Central memory CD8-positive, alpha-beta T cell (primary cell): ENCODE measurements at places on chromosomes 3 and 15.
A peak's percentile ranks its signal among the peaks of the same experiment; 100 is the strongest.

DNA sequence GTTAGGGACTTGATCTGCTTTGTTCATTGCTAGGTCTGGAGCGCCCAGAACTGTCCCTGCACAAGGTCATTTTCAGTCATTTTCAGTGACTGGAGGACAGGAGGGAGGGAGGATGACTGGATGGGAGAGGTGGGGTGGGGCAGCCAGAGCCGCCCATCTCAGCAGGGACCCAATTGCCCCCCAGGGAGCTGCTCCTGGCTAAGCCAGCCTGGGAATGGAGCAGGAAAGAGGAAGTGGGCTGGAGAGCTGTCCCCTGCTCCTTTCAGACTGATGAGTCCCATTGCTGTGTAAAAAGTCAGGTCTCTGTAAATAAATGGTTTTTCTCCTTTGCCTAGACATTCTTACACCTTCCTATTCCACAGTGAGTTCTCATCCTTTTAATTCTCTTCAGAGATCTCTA lies 98.4 kb upstream of the RAD18 start:
- no peaks in the 10 kb centered on the region for H3K36me3 ChIP-seq
- H3K4me3 ChIP-seq: no peak overlapping the region
- peaks cover 44% of the 10 kb centered on the region for H3K27me3 ChIP-seq
- no peak for DNase-seq
- no peaks in the 10 kb centered on the region for H3K4me1 ChIP-seq

- H3K27me3 ChIP-seq: no peaks in the 10 kb centered on the region
- DNase-seq: no peak
- H3K27ac ChIP-seq: no peak overlapping the region
- no peak overlapping the region for H3K4me3 ChIP-seq
- peaks cover 5% of the 10 kb centered on the region for H3K36me3 ChIP-seq
Measured at GRCh38 chr3:23826382-23827064, 20.8 kb downstream of the UBE2E1 start.

GRCh38 chr3:50268703-50269451 lies at the start of gene SEMA3B:
Gene SEMA3B, plus strand, starts transcription at chr3:50269147. Its CDS starts 94 bp downstream, at chr3:50269241.
- H3K4me3 ChIP-seq: no peak within 1 kb of the TSS
- H3K36me3 ChIP-seq: peaks cover 9% of the 10 kb centered on the region
- DNase-seq: no peak
- H3K27me3 ChIP-seq: peaks cover 10% of the 10 kb centered on the region

- DNase-seq: no peak
- H3K4me1 ChIP-seq: no peaks in the 10 kb centered on the region
- H3K27ac ChIP-seq: no peak overlapping the region
Measured at GRCh38 chr3:146125951-146126350, 35.0 kb downstream of the PLOD2 start.

- no peak for DNase-seq
- H3K27ac ChIP-seq: no peak overlapping the region
- H3K27me3 ChIP-seq: peaks cover 77% of the 10 kb centered on the region
- no peaks in the 10 kb centered on the region for H3K36me3 ChIP-seq
- H3K4me1 ChIP-seq: no peaks in the 10 kb centered on the region
Measured at GRCh38 chr3:187491371-187491770, 123.2 kb downstream of the RTP4 start.

DNA sequence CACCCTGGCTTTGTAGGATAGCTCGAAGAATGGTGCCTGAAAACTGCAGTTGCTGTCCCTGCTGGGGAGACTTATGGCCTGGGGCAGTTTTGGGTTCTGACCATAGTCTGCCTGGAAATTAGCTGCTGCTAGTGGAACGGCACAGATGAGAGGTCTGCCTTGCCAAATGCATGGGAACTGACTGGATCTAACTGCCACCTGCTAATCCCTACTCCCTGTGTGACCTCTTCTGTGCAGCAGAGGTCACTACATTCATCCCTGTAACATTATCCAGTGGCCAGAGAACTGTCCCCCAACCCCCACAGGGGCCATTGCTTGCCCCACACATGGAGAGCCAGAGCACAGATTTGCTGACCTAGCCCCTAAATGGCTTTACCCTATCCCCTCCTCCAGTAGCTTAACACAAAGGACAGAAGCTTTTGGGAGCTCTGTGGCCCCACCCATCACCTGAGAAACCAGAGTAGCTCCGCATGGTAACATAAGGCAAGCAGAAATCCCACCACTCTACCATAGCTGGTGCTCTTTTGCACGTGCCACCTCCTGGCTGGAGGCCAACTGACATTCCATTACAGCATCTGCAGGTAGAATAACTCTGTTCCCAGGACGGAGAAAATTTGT lies 840.0 kb downstream of the EPHA3 start:
- DNase-seq: no peak
- H3K27me3 ChIP-seq: no peaks in the 10 kb centered on the region
- no peaks in the 10 kb centered on the region for H3K36me3 ChIP-seq
- H3K27ac ChIP-seq: no peak overlapping the region
- no peaks in the 10 kb centered on the region for H3K4me1 ChIP-seq

DNA sequence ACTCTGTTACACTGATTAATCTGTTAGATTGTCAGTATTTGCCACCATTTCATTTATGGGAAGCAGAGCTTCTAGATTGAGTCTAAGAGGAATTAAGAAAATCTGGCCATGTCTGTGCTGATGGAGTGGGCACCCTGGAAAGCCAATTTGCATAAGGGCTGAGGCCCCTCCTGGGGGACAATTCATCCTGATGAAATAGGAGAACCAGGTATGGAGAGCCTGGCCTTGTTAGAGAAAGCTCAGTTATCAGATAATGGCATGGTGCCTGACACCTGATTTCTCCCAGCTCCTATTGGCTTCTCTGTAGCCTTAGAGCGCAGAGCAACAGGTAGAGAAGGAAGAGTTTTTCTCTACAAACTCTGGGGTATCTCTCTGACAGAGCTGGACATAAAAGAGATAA lies 114.2 kb downstream of the EBLN2 start:
- H3K4me3 ChIP-seq: no peak overlapping the region
- DNase-seq: no peak
- H3K36me3 ChIP-seq: no peaks in the 10 kb centered on the region
- no peaks in the 10 kb centered on the region for H3K4me1 ChIP-seq
- H3K27ac ChIP-seq: no peak overlapping the region

DNA sequence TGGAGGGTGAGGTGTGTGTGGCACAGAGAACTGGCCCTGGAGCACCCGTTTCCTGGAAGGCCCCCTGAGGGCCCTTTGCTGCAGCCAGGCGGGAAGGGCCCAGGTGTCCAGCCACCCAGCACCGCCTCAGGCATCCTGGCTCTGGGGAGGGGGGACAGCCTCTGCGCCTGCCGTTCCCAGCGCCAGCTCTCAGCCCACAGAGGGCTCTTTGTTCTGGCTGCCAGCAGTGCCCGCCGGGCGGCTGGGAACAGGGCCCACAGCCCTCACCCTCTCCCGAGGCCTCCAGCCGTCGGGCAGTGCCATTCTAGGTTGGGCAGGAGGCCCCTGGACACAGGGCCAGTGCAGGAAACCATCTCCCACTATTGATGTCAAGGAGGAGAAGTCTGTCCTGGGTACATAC lies 8.3 kb downstream of the SLC38A3 start:
- no peak for DNase-seq
- peaks cover 17% of the 10 kb centered on the region for H3K27me3 ChIP-seq
- no peaks in the 10 kb centered on the region for H3K36me3 ChIP-seq
- H3K27ac ChIP-seq: no peak overlapping the region
- H3K4me3 ChIP-seq: no peak overlapping the region

- no peaks in the 10 kb centered on the region for H3K4me1 ChIP-seq
- H3K36me3 ChIP-seq: no peaks in the 10 kb centered on the region
- H3K27me3 ChIP-seq: peaks cover 29% of the 10 kb centered on the region
Measured at GRCh38 chr3:190083635-190084034, 37.1 kb downstream of the P3H2 start.

GRCh38 chr3:140160553-140160952 lies 225.6 kb downstream of the CLSTN2 start:
- no peak overlapping the region for H3K4me3 ChIP-seq
- no peaks in the 10 kb centered on the region for H3K27me3 ChIP-seq

GRCh38 chr3:129122412-129123011 lies 908 bp upstream of the RAB43 start:
- H3K4me1 ChIP-seq: peaks cover 53% of the 10 kb centered on the region
- DNase-seq: no peak
- peaks cover 28% of the 10 kb centered on the region for H3K36me3 ChIP-seq
- H3K4me3 ChIP-seq: peak overlapping the region; percentile 81
- peak overlapping the region; percentile 81 for H3K27ac ChIP-seq
